ENCODE measurements at places on chromosomes 5 and 9.
A peak's percentile ranks its signal among the peaks of the same experiment; 100 is the strongest.

GRCh38 chr5:29702875-29703274 is 1490.6 kb upstream of the CDH6 start:
- no peak for DNase-seq

DNA sequence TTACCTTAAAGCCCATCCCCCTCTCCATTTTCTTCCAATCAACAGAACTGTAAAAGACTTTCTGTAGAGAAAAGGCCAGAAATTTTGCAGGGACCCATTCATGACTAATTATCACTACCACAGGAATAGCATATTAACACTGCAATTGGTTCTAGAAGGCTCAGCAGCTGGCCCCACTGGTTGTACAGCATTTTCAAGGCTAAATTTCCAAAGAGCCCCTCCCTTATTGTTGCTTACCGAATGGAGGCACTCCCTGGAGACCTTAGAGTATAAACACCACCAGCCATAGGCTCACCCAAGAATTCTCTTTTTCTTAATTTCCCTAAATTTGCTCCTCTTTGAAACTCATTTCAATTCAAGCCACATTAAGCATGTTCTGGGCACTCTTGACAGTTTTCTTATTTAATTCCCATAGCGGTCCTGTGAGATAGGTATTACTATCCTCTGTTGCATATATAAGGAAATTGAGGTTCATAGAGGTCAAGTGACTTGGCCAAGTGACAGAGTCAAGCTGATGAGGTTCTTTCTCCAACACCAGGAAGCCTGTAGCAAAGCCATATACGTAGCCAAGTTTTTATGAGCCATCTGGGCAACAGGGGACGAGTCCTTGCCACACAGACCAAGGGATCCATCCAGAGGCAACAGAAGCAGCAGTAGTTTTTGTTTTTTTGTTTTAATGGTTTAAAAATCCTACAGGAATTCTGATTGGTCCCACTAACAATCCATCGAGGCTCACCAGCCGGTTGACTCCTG is 83.9 kb upstream of the NR5A1 start:
- DNase-seq, result no peak

DNA sequence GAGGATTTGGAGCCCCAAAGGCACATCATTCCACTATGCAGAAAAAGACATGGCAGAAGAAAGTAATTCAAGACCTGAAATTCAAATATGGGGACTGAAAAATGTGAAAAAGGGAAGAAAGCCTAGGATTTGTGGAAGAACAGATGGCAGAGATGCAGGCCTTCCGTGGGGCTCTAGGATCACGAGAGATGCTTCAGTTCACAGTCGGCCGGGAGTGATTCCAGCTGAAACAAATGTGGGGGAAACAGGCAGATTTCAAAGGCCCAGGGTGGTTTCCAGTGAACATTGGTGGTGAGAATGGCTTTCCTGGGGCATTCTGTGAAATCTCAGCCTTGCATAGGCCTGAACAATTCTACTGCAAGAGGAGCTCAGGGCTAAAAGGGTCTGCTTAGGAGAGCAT is 34.6 kb upstream of the ZFR start:
- no peak for DNase-seq

DNA sequence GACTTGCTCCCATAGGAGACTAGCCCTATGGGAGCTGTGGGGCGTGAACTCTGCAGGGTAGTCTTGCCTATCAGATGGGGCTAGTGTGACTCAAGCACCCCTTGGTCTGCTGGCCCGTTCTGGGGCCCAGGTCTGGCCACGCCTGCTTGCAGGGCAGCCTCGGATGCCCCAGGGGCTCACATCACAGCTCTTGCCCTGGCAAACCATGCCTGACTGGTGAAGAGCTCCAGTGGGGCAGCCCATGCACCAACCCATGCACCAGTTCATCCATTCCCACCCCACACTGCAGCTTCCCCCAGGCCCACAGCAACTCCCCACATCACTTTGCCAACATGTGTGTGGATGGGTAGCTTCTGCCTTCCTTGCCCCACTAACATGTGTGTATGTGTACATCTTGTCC is 93.9 kb upstream of the PRLR start:
- no peak for DNase-seq

GRCh38 chr9:70986984-70987383 is 134.4 kb downstream of the TRPM3 start:
- DNase-seq, result no peak

- peak; percentile 37 for DNase-seq
These were observed 158.1 kb downstream of the SLC25A46 start for GRCh38 chr5:110896901-110897300.

GRCh38 chr5:137880313-137880712 is 8.9 kb upstream of the PKD2L2 start:
- DNase-seq, result no peak

GRCh38 chr9:81633952-81634854 is 55.1 kb downstream of the TLE1 start:
- peak; percentile 57 for DNase-seq

- DNase-seq, result no peak
These were observed 166.8 kb downstream of the DROSHA start for GRCh38 chr5:31364881-31365636.

- peak; percentile 31 for DNase-seq
These were observed 348.7 kb upstream of the SEMA6A start for GRCh38 chr5:116923344-116923743.

DNA sequence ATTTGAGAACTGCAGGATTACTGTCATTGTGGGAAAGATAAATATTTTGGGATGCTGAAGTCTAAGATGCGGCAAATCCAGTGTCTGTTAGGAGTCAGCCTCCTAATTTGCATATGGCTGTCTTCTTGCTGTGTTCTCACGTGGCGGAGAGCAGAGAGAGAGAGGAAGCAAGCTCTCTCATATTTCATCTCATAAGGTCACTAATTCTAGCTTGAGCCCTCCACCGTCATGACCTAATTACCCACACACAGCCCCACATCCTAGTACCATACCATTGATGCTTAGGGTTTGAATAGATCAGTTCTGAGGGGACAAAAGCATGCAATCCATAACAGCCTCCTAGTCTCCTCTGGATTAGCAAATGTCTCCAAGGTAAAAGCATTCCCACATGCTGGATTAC is 124.5 kb downstream of the CDH12 start:
- peak; percentile 3 for DNase-seq

DNA sequence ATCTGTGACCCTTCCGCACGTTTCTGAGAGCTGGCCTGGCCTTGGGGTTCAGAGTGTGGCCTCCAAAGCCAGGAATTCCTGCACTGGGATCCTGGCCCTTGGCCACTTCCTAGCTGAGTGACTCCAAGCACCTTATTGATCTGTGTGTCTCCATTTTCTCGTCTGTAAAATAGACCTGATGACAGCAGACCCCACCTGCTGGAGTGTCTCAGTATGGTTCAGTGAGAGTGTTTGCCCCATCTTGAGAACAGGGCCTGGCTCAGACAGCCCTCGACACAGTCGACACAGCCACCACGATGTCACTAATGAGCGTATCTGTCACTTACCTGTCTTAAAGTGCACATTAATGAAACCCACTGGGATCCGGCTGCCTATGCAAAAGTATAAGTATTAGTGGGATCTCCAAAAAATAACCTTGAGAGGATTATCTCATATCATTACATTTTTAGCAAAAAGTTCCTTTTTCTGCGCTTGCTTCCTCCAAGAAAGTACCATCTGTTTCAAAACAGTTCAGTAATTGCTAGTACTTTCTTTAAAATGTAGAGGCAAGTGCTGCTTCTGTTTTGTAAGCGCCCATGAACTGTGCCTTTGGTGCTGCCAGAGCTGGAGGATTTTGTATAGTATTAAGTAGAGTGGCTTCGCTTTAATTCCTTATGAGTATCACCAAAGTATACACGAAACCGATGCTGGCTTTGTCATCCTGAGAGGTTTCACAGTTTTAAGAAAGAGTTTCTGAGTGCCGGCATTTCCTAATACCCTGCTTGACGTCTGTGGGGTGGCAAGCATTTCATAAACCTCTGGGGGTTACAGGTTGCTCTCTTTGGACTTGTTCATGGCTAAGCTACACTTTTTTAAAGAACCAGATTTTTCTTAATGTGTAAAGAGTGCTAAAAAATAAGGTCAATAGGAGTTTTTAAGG is 31.7 kb downstream of the UBE2QL1 start:
- DNase-seq, result no peak

- no peak for DNase-seq
These were observed 162.7 kb upstream of the SGCD start for GRCh38 chr5:156164306-156164705.

DNA sequence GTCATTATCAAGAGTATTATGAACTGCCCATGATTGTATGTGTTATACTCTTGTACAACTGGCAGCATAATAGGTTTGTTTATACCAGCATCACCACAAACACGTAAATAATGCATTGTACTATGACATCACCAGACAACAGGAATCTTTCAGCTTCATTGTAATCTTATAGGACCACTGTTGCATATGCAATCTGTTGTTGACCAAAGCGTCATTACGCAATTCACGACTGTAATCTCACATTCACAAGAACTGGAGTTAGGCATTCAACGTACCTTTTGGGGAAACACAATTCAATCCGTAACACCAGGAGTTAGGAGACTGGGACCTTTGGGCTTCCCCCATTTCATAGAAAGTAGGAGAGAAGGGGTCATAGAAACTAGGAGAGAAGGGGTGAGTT is 20.4 kb upstream of the ARSI start:
- no peak for DNase-seq

GRCh38 chr9:127966416-127967150 is 14.2 kb downstream of the EEIG1 start:
- no peak for DNase-seq

DNA sequence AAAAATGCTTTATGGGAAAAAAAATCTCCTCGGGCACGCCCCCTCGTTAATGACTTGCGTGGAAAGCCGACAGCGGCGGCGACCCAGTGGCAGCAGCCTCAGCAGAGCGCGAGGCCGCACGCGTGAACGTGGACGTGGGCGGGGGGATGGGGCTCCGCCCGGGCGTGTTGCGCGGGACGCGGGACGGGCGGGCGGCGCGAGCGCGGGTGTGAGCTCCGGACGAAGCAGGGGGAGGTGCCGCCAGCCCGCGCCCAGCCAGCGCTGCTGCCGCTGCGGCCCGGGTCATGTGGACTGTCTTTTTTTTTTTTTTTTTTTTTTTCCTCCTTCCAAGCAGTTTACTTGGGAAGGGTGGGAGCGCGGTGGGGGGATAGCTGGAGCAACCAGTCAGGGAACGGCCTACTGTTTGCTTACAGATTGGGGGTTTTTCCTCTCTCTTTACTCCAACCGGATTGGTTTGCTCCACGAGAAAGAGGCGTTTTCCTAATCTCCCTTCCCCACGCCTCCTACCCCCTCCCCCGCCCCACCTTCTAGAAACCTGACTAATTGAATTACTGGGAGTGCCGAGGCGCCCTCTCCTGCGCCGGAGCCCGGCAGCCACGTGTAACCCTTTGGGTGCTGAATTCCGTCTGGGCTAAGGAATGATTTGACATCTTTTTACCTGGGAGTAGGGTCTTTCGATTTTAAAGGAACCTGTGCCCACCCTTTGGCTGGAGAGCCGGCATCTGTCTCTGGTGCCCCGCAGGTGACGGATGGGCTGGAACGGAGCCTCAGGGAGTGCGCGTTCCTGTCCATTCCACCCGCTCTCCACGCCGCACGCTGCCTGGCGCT is 1.7 kb upstream of the EFNA5 start:
- DNase-seq, result peak; percentile 96

DNA sequence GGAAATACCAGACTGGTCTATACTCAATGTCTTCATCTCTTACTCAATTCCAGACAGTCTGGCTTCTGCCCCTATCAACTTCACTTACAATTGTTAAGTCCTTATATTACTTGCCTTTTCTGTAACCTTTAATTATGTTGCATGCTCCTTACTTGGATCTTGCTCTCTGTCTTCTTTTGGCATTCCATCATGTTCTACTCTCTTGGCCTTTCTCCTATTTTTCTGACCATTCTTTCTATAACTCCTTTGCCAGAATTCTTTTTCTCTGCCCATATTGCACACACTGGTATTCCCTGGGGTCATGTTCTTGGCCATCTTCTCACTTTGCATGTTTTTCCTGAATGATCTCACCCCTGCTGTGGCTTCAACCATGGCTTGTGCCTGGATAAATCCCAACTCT is 209.8 kb upstream of the ZNF462 start:
- DNase-seq, result no peak

All from eye (tissue), 1 donor.